ENCODE measurements at places on chromosomes 16 and 17.

GRCh38 chr17:61140081-61140786 lies 259.4 kb upstream of the TBX2 start:
- no peak for DNase-seq

DNA sequence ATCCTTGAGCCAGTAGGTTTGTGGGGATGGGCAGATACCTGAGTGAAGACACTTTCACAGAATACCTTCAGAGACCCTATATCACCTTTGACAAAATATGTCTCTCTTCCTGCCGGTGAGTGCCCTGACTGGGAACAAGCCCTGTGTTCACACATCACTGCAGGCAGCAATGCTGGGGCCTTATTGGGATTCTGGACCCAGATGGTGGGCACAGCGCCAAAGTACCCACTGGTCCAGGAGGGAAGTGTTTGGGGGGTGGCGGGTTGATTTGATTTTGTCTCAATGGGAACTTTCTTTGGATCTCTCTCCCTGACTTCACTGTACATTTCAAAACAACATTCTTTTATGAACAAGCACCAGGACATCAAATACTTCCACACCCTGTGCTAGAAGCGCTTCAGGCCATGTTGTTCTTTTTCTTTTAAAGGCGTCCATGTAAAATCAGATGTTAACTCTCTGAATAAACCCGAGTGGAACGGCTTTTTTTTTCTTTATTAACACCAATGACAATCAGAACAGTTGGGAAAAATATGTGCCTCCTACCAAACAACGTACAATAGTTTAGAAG lies 62.4 kb upstream of the AKTIP start:
- DNase-seq: no peak

GRCh38 chr17:304461-304860 lies 48.1 kb downstream of the RPH3AL start:
- DNase-seq: no peak

DNA sequence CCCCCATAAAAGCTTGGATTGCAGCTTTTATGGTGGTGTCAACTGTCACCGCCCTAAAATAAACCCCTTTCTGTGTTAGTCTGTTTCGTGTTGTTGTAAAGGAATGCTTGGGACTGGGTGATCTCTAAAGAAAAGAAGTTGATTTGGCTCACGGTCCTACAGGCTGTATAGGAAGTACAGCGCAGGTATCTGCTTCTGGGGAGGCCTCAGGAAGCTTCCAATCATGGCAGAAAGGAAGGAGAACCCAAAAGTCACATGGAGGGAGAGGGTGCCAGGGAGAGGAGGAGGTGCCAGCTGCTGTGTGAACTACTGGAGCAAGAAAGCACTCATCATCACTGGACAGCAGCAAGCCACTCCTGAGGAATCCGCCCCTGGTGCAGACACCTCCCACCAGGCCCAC lies 5.9 kb upstream of the CACNA1H start:
- no peak for DNase-seq

GRCh38 chr16:86921289-86921688 lies 342.9 kb downstream of the FOXL1 start:
- DNase-seq: no peak

GRCh38 chr16:30602616-30603277 lies 7.4 kb downstream of the ZNF689 start:
- DNase-seq: no peak
